ENCODE measurements at places on chromosomes 3 and 15.

DNA sequence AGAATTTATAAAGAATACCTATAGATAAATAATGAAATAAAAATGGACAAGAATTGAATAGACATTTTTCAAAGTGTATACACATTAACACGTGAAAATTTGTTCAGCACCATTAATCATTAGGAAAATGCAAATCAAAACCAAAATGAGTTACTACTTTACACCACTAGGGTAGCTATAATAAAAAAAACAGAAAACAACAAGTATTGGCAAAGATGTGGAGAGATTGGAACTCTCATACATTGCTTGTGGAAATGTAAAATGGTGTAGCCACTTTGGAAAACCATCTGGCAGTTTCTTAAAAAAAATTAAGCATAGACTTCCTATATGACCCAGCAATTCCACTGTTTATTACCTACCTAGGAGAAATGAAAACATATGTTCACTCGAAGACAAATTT, 172.8 kb upstream of the P2RY1 start:
- DNase-seq, result no peak

DNA sequence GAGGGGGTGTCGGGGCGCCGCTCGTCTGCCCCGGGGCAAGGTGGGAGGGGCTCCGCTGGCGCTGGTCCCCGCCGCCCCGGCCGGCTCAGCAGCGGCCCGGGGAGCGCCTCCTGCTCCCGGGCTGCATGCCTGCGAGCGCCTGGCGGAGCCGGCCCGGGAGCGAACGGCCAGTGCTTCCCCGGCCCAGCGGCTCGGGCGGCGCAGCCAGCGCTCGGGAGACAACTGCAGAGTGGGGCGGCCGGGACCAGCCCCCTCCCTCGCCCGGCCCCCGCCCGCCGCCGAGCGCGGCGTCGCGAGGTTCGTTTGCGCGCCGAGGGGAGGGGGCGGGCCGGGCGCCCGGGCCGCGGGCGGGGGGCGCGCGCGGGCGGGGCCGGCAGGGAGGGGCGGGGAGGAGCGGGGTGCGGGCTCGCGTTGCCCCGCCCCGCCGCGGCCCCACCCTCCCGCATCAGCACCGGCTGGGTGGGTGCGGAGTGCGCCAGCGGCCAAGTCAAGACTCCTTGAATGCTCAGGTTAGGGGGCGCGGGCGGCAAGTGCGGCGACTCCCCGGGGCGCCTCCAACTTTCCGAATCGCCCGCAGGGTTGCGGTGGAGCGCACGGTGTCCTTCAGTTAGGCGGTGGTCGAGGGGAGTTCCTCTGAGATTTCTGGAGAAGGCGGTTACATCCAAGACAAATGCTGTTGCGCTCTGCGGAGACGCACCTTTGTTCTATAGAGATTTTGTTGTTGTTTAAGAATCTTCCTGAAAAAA, at the start of gene RGMA:
Gene RGMA (minus strand): TSS at position 231 of the 746 bp plus-strand sequence. CDS start 279 bp downstream, outside the sequence.
- DNase-seq, result no peak

DNA sequence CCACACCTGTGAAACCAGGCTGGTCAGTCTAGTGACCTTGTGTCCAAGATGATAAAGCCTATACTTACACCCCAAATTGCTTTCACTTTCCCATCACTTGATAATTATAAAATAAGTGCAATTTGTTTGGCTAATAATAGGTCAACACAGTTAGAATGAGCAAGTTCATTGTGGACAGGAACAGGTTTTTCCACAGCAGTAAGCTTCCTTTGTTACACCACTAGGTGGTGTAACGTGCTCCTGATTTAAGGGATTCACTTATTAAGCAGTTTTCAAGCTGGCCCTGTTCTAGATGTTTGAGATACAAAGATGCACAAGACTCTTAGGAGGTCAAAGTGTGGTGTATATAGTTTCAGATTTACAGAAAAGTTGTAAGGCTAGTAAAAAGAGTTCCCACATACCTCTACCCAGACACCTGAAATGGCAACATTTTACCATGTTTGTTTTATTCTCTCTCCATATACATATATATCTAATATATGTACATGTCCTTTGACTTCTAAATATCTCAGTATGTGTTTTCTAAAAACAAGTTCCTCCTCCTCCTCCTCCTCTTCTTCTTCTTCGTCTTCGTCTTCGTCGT, 6.8 kb upstream of the MFSD1 start:
- DNase-seq, result no peak

DNA sequence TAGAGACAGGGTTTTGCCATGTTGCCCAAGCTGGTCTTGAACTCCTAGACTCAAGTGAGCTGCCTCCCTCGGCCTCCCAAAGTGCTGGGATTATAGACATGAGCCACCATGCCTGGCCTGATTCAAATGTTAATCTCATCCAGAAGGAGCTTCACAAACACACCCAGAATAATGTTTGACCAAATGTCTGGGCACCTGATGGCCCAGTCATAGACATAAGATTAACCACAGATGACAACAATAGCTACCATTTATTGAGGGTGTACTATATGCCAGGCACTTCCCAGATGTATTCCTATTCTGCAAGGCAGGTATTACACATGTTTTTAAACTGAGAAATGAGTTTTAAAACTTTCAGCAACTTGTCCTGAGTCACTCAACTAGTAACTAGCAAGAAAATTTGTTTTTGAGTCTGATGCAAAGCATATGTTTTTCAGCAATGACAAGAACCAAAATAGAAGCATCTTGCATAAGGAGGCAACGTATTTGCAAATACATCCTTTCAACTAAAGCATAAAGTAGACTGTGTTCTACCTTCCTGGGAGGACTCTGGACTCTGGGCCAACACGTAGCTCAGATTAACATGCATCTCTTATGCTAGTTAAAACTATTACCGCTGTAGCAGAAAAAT, 8.1 kb upstream of the SPG21 start:
- no peak for DNase-seq

GRCh38 chr15:37764733-37765191, 169.7 kb upstream of the TMCO5A start:
- peak; percentile 7 for DNase-seq

DNA sequence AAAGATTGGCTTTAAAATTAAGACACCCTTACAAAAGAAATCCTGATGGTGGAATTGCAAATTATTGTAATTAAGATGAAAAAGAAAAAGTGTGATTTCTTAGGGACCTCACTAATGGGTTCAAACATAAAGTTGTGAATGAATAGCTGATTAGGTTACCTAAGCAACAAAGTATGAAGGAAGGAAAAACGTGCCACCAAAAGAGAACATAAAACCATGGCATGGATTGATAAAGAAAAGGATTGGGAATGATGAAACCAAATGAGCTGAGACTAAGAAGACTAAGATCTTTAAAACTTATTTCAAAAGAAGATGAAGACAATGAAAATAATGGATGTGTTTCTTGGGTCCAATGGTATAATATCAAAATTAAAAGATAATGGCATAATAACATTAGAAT, 32.2 kb upstream of the GUCA1C start:
- no peak for DNase-seq

GRCh38 chr3:157079676-157080369, 80.1 kb downstream of the CCNL1 start:
- no peak for DNase-seq

DNA sequence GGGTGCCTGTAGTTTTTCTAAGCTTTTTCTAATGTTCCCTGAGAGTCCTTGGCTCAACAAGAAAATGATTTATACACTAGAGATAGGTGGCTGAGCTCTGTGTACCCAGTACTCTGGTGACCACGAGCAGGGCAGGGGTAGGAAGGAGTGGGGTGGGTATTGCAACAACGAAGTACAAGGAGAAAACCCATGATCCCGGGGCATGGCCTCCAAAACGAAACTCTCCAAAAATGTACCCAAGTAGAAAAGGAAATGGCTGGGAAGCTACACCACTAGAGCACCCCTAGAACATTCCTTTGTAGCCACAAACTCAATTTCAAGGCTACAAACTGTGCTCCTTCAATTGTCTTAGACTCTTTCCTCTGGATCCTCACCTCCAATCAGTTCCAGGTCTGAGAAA, 138.9 kb downstream of the DUT start:
- no peak for DNase-seq

GRCh38 chr3:26703519-26703918, 80.9 kb downstream of the LRRC3B start:
- no peak for DNase-seq

- DNase-seq, result no peak
Measured at GRCh38 chr15:77027697-77028450, 32.9 kb downstream of the PSTPIP1 start.

GRCh38 chr3:190644035-190644434, 130.2 kb downstream of the IL1RAP start:
- DNase-seq, result no peak

DNA sequence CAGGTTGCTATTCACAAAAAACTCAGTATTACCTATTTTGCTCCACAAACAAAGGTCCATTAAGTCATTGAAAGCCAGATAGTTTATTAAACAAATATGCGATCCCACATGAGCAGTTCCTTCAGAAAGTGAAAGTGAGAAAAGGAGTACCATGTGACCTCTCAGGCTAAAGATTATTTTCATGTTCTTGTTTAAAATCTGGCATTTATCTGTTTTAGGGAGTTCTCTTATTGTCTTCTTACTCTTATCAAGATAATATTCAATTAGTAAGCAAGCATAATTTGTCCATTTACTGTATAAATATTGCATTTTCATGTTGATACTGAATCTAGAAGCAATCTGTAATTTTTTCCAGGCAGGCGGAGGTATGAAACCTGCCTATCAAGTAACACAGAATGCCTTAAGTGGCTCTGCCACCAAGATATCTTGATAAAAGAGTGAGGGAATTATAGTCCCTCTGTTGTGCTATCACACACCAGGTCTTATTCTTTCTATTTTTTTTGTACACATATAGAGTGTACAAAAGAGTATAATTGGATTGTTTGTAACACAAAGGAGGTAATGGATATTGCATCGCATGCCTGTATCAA, 20.1 kb upstream of the PLSCR5 start:
- no peak for DNase-seq

DNA sequence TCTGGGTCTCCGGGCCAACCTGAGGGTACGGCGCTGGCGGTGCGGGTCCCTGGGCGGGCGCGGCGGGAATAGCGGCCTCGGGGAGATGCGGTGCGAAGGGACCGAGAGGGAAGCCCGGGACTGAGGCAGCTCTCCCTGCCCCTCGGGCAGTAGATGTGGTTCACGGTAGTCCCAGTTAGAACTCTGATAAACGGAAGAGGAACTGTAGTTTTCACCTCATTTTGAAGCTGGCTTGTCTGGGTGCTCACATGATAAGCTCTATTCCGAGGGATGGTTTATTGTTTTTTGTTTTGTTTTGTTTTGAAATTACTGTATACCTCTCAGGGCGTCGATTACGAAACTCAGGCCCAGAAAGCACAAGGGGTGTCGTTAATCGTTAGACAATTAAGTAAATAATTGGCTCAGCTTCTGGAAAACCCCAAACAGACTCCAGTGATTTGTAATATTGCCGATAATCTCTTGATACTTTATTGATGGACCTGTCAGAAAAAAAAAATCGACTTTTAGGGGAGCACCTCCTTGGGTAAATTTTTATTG, 413 bp downstream of the NUSAP1 start:
- DNase-seq, result no peak

DNA sequence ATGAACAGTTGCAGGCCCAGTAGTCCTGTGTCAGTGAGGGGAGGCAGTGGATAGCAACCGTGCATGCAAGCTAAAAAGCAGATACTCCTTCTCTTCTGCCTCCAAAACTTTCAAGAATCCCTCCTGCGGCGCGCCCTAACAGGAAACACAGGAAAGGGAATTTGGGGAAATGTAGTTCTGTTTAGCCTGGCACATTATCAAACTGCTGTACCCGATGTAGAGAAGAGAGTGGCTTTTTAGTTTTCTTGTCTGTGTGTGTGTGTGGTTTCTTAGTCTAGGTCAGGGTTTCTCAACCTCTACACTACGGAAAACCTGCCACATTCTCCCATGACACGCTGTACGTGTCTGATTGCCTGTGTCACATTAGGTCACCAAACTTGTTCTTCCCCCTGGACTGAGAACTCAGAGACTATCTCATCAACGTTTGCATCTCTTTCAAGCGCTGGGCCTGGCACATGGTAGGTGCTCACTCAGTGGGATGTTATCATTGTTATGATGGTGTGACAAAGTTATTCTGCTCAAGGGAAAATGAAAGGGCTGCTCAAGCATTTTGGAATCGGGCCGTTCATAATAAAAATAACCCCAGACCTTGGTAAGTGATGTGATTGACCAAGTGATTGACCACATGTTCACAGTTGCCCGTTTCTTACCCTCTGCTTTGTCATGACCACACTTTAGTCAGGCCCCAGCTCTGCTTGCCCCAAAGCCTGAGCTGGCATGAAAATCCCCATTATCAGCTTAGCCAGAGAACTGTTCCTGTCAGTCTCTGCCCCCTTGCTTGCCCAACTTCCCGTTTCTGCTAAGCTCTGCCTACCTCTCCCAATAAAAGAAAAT, 33.2 kb downstream of the TM4SF4 start:
- DNase-seq, result no peak

GRCh38 chr15:42404461-42405235, 45.3 kb downstream of the CAPN3 start:
- no peak for DNase-seq

GRCh38 chr15:95365511-95366107, 964.9 kb upstream of the NR2F2 start:
- no peak for DNase-seq

DNA sequence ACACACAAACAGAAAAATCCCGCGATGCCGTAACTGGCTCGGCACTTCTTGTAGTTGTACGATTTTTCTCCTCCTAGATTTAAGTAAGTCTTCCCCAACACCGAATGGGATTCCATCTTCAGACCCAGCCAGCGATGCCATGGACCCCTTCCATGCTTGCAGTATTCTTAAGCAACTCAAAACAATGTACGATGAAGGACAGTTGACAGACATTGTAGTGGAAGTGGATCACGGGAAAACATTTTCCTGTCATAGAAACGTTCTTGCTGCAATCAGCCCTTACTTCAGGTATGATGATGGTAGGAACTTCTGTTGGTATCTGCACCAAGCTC, 763 bp downstream of the KBTBD8 start:
- DNase-seq, result no peak

DNA sequence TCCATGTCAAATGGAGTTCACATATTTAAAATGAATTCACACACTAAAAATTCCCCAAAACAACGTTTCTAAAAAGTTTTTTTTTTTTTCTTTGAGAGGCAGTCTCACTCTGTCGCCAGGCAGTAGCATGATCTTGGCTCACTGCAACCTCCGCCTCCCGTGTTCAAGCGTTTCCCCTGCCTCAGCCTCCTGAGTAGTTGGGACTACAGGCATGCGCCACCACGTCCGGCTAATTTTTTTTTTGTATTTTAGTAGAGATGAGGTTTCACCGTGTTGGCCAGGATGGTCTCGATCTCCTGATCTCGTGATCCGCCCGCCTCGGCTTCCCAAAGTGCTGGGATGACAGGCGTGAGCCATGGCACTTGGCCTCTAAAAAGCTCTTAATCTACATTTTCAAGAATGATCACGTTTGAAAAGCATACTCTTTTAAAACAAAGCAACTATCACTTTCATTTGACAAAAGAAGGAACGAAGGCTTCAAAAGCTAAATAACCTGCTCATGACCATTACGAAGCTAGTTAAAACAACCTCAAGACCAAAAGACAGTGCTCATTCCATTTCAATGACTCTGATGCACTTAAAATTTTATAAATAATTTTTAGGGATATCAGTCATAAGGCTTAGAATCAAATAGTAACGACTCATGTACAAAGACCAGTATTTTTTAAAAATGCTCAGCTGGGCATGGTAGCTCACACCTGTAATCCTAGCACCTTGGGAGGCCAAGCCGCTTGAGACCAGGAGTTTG, 5.5 kb downstream of the UBE3A start:
- no peak for DNase-seq

All from activated gamma-delta T cell treated with Interleukin-2 at 50 U/mL for 16 hours (primary cell).